Iris pigment epithelial cell (primary cell): ENCODE measurements at places on chromosomes 1 and 21.
A peak's percentile ranks its signal among the peaks of the same experiment; 100 is the strongest.

GRCh38 chr1:231590453-231591198 lies 36.0 kb upstream of the DISC1 start:
- DNase-seq: peak; percentile 80

GRCh38 chr21:25169370-25169769 lies 437.9 kb downstream of the MRPL39 start:
- no peak for DNase-seq

GRCh38 chr1:30880678-30881318 lies 27.8 kb downstream of the SDC3 start:
- DNase-seq: no peak

GRCh38 chr1:224670506-224670905 lies 54.4 kb downstream of the CNIH3 start:
- DNase-seq: no peak

GRCh38 chr1:6181347-6181770 lies 1.2 kb upstream of the CHD5 start:
- DNase-seq: no peak

GRCh38 chr1:214165850-214166374 lies 115.0 kb upstream of the SMYD2 start:
- no peak for DNase-seq

DNA sequence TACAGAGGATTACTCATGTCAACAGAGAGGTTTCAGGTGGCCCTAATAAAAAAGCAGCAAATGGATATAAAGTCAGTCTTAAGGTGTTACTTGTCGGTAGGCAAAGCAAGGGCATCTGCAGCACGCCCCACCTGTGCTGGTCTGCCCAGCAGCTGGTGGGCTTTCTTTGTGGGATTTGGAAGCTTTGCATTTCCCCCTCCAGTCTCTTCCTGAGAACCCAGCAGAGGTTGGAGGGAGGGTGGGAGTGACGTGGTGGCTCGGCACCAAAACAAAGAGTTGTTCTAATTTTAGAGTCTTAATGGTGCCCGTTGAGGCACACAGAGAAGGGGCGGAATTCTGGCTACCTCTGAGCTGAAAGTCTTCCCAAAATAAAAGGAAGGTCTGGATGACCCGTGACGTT lies 4.8 kb upstream of the PCBP3 start:
- DNase-seq: no peak

GRCh38 chr1:56550138-56550858 lies 29.1 kb downstream of the PLPP3 start:
- no peak for DNase-seq

DNA sequence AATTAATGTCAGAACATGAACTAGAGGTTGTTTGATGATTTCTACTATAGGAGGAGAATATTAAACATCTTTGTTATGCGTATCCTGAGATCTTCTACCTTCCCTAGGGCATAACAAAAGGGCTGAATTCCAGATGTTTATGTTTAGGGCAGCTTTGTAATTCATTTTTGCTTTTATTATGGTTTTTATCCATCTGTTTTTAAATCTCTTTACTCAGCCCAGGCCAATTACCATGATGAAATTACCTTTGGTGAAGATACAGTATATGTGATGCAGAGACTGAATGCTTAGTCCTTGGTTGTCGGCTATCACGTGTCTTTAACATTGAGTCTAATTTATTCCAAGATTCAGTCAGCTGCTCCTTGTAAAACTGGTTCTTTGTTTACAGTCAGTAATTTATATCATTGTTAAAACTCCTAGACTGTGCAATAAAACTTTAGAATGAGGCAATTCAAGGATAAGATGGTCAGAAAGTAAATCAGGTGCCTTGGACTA lies 176.9 kb downstream of the CTH start:
- no peak for DNase-seq

DNA sequence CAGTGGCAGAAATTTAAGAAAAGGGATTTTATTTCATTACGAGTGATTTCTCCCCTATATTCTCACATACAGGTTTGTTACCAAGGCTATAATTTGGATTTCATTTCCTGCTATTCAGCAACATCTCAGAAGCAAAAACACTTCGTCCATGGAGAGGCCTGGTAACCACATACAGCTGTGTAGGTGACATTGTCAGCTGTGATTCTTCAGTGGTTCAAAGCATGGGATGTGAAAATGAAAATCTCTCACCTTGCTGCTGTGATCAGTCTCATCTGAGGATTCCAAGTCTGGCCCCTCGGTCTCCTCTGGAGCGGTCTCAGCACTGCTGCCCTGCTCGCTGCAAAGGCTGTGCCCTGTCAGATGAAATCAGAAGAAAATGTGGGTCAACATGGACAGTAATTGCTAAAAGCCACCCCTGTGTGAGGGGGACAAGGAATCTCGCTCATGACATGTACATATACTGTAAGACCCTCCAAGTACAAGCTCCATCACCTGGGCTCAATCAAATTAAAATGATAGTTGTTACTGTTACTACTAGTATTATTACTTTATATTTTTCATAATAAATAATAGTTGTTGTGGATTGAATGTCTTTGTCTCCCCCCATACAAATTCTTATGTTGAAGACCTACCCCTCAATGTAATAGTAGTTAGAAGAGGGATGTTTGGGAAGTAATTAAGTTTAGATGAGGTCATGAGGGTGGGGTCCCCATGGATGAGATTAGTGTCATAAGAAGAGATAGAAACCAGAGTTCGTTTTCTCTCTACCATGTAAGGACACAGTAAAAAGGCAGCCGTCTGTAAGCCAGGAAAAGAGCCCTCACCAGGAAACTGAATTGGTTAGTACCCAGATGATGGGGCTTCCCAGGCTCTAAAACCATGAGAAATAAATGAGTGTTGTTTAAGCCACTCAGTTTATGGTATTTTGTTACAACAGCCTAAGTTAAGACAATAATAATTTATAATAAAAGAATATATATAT lies 126.7 kb upstream of the KRTAP19-8 start:
- DNase-seq: no peak

DNA sequence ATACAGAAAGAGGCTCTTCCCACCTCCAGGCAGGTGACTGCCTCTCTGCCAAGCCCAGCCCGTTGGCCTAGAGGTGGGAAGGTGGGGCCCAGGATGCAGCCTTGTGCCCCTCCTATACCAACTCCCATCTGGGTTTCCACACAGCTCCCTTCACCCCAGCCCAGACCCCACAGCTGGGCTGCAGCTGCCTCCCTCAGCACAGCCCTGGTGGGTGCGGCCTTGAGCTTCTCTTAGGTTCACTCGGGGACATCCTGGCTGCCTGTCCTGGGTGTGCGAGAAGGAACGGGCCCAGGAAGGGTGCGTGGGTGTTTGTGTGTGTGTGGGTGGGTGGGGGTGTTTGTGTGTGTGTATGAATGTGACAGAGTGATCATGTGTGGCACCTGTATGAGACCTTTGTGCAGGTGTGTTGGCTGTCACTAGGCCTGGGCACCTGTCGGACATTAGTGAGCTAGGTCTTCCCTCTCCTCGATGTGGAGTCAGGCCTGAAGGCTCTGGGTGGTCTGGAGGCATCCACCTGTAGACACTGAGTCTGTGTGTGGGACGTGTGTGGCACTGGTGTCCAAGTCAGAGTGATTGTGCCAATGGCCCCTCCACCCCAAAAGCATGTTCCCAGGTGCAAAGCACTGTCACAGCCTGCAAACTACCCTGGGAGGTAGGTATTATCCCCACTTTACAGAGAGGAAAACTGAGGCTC lies 30.7 kb downstream of the FOXO6 start:
- no peak for DNase-seq

DNA sequence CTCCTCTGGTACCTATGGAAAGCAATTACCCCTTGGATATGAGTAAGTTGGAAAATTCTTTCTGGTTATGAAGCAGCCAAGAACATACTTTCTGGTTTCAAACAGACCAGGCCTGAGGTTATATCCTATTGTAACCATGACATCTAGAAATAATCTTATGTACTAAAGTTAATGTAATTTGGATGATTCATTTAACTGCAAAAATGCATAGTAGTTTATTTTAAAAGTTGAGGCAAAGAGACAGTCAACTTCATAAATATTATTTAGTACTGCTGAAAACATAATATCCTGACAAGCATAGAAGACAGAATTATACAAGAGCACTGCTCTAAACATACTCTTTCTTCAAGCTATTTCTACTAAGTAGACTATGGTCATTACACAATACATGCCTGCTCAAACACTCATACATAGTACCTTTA lies 25.5 kb downstream of the ODF2L start:
- peak; percentile 59 for DNase-seq

GRCh38 chr1:147597010-147597409 lies 55.7 kb downstream of the BCL9 start:
- DNase-seq: no peak

DNA sequence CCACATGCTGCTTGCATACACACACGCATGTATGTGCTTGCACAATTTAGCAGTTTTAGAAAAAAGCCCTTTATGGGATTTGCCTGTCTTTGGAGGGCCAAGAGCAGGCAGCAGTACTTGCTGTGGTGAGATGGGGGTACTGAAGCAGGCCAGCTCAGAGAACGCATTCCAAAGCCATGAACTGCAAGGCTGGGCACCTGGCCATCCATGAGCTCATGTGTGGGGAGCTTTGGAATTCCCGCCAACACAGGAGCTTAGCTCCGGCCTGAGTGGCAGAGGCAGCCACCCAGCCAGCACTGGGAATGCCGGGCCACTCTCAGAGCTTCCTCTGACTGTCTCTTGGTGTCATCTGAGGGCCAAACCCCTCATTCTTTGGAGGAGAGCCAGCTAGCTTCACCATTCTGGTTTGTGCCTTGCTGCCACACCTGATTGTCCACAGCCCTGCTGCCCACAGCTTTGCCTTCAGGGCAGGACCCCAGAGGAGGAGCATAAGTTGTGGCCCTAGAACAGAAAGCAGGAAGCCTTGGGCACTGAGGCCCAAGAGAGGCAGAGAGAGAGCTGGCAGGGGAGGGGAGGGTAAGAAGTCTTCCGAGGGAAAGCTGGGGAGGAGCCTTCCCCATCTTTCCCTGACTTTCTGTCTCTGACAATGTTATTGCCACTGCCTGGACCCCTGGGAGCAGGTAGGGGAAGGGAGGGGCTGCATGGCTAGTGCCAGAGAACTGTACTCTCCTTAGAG lies 92.1 kb upstream of the POU3F1 start:
- peak; percentile 97 for DNase-seq

GRCh38 chr1:27192039-27192529 lies 37.2 kb upstream of the SLC9A1 start:
- peak; percentile 12 for DNase-seq

DNA sequence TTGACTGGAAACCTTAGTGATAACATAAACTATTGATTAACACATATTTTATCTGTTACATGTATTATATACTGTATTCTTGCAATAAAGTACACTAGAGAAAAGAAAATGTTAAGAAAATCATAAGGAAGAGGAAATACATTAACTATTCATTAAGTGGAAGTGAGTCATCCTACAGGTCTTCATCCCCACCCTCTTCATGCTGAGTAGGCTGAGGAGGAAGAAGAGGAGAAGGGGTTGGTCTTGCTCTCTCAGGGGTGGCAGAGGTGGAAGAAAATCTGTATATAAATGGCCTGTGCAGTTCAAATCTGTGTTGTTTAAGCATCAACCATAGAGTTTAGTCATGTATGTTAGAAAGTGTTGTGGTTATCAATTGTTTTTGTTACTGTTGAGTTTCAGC lies 66.1 kb upstream of the CHODL start:
- DNase-seq: no peak

GRCh38 chr1:109805486-109806165 lies 41.9 kb upstream of the EPS8L3 start:
- no peak for DNase-seq

GRCh38 chr1:46622344-46622743 lies 5.7 kb upstream of the MOB3C start:
- no peak for DNase-seq

GRCh38 chr21:21200939-21201615 lies 202.9 kb downstream of the NCAM2 start:
- DNase-seq: peak; percentile 39

DNA sequence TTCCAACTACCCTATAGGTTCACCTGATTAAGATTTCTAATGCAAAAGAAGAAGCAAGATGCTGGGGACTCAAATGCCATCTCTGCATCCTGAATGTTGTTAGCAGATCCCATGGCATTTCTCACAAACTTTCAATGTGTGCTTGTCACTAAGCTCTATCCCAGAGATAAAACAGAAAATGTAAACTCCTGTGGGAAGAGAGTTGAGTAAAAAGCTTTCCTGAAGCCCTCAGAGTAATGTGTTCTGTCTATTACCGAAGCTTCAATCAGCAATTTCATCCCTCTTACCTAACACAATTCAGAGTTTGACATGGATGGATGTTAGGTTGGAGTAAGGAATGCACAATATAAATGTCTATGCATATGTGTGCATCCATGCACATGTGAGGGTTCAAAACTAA lies 829.9 kb upstream of the PRMT6 start:
- DNase-seq: no peak

DNA sequence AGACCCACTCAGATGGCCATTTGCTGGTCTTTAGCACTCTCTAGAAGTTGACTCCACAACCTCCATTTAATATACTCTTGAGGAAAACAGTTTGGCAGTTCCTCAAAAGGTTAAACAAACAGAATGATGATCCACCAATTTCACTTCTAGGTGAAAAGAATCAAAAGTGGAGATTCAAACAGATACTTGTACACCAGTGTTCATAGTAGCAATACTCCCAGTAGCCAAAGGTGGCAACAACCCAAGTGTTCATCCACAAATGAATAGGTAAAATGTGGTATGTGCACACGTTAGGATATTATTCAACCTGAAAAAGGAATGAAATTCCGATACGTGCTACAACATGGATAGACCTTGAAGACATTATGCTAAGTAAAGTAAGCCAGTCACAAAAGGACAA lies 6.3 kb downstream of the PRCC start:
- no peak for DNase-seq

DNA sequence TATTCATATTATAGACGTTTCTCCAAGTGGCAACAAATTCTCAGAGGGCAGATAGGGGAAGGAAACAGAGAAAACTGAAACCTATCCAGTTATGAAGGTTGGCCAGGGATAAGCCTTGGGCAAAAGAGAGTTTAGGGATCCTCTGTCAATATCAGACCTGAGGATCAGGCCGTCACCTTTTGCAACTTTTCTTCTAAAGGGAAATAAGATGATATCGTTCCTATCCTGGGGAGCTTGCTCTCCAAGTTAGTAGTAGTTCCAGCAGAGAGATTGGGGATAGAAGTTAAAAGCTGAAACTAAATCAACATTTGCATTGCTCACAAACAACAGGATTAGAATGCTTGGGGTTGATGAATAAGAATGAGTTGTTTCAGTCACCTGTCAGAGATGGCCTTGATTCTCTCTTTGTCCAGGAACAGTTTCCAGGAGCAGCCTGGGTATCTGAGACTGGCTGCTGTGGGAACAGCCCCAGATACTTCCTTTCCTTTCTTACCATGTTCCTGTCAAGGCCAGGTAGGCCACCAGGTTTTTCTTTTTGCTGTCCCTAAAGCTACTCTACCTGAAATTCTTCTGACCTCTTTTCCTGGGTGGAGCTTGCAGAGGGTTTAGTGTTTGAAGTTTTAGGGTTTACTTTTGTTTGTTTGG lies 2.5 kb downstream of the RIIAD1 start:
- no peak for DNase-seq

DNA sequence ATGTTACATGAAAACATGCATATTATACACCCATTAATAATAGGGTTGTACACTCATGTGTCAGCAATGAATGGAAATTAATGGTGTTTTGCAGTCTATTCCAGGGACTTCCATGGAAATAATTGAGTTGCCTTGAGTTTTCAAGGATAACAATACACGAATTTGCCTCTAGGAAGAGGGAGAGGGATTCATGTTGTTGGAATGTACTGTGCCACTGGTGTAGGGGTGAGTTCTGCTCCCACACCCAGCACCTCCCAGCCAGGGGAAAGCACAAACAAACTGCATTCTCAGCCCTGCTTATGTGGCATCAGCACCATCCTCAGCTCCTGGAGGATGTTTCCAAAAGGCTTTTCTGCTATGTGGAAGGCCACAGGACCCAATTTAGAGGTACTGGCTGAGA lies 57.8 kb downstream of the BCAR3 start:
- peak; percentile 73 for DNase-seq

- no peak for DNase-seq
Observed at GRCh38 chr1:202628646-202629215, 81.5 kb downstream of the SYT2 start.
